ENCODE measurements at places on chromosomes 7 and 10.

- DNase-seq: no peak
These were observed 42.6 kb upstream of the CC2D2B start for GRCh38 chr10:95864906-95865813.

DNA sequence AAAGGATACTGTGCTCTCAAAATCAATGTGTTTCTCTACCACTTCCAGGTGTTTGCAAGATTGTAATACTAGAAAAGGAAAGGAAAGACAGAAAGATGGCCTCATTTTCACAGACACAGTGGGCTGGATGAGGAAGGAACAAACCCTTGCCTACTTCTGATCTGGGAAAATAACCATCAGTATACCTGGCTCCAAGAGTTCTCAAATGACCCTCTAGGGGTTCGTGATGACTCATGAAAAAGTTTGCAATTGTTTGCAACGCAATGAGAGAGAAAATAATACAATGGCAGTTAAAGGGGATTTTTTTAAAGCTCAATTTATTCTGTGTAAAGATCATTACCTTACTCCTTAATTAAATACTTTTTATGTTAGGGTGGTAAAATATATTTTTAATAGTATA, 197.6 kb upstream of the INHBA start:
- DNase-seq: no peak

GRCh38 chr7:139746652-139747051, 31.1 kb downstream of the HIPK2 start:
- no peak for DNase-seq

- no peak for DNase-seq
These were observed 82.6 kb downstream of the ATE1 start for GRCh38 chr10:121845044-121845784.

GRCh38 chr7:82472966-82473365, 29.4 kb upstream of the CACNA2D1 start:
- no peak for DNase-seq

- no peak for DNase-seq
These were observed 212.4 kb upstream of the YAE1 start for GRCh38 chr7:39353615-39354376.

DNA sequence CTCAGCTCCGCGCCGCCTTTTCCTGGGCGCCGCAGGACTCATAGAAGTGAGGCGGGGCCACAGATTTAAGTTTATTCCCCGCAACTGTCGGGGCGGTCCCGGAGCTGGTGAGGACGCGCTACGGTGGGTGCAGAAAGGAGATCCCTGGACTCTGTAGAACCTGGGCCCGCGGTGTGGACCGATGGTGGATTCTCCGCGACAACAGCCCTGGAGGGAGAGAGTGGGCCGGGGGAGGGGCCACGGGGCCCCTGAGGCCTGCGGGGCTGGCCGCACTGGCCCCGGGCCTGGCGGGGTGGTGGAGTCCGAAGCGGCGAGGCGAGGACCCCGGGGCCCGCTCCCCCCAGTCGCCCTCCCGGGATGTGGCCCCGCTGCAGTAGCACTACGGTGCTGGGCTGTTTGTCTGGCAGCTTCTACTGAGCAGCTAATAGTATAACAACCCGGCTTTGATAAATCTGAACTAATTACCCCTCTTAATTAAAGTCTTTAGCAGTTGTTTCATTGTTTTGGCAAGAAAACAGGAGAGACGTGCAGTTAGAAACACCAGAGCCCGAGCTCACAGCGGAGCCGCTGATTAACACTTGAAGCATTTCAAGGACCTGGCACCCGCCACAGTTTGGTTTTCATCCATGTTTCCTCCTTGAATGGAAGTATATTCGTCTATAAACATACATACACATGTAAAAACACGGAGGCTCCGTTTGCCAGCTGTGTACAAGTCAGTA, 4.2 kb downstream of the FEZF1 start:
- DNase-seq: no peak

GRCh38 chr7:11830582-11831155, 1.3 kb downstream of the THSD7A start:
- DNase-seq: no peak

- no peak for DNase-seq
These were observed 62.3 kb downstream of the RAMP3 start for GRCh38 chr7:45219801-45220435.

GRCh38 chr7:40077849-40078248, 56.6 kb downstream of the MPLKIP start:
- DNase-seq: no peak

DNA sequence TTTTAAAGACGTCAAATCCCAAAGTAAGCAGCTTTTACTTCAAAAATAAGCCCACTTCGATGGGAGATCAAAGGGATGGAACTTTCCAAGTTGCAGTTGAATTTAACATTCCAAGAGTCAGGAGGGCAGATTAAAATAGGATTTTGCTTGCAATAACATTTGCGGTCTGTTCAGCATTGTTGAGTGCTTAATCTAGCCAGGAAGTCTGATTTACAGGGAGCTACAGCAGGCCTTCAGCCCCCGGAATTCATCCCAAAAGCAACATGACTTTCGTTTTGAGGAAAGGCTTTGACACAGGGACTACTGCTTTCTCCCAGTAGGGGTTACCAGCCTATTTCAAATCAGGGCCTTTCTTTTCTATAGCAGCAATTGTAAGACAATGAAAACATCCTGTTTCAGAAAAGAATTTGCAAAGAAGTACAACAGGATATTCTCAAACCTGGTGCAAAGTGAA, 279.6 kb upstream of the PITRM1 start:
- no peak for DNase-seq

- DNase-seq: peak; percentile 64
These were observed 50.7 kb downstream of the PPP1R3C start for GRCh38 chr10:91582153-91582554.

- no peak for DNase-seq
These were observed 73.5 kb downstream of the CYTH3 start for GRCh38 chr7:6198689-6199595.

DNA sequence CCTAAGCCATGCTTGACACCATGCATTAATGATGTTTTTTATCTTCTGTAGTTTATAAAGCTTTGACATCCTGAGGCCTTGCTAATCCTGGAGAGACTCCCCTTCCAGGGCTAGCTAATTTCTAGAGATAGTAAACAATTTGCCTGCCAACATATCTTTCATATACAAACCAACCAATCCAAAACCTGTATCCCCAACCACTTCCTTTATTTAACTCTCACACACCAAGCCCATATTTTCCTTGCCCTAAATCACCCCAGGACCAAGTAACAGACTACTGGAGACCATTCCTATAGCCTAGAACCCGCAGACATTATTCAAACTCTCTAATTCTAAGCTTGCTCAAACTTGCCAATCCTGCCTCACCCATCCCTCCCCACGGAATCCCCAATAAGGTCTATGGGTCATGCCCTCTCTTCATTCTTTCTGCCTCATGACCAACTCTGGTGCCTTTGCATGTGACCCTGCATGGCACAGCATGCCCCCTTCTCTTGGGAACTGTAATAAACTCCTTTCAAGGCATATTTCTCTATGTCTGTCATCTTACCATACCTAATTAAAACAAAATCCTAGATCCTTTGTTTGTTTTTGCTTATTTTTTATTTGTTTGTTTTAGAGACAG, 116.6 kb upstream of the CACUL1 start:
- no peak for DNase-seq

GRCh38 chr7:135704698-135705097, 23.3 kb downstream of the SLC13A4 start:
- DNase-seq: no peak

DNA sequence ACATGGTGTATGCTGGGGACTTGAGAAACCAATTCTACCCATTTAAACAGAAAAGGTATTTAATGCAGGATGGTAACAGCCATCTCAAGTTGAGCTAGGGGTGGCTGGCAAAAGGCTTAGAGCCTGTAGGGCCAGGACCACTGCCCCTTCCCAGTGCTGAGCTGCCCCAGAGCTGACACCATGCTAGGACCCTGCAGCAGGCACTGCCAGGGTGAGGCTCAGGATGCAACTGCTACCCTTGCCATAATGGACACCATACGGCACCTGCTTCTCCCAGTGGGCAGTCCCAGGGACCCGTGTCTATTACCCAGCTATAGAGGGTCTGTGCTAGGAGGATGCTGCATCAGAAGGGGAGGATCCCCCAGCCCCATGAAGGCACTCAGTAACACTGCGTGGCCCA, 160.7 kb upstream of the ADCY1 start:
- DNase-seq: no peak

GRCh38 chr10:36725581-36726520, 399.5 kb upstream of the ANKRD30A start:
- peak; percentile 49 for DNase-seq

DNA sequence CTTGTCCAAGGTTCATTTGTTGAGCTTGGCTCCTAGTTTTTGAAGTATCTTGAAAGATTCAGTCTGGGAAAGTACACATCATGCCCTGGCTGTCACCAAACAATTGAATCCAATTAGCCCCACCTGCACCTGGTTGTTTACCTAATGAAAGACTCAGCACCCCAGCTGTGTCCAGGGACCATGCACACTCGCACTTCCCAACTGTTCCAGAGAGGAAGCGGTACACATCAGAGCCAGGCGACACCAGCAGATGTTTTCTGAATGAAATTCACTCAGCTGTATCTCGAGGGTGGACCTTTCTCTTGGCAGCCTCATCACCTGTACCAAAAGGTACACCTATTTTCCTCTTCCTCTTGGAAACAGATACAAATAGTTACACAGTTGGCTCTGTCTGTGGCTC, 216.4 kb upstream of the LRGUK start:
- no peak for DNase-seq

GRCh38 chr7:1585142-1585981, 15.5 kb upstream of the PSMG3 start:
- DNase-seq: no peak

GRCh38 chr10:125130916-125131315, 29.4 kb downstream of the CTBP2 start:
- DNase-seq: no peak

DNA sequence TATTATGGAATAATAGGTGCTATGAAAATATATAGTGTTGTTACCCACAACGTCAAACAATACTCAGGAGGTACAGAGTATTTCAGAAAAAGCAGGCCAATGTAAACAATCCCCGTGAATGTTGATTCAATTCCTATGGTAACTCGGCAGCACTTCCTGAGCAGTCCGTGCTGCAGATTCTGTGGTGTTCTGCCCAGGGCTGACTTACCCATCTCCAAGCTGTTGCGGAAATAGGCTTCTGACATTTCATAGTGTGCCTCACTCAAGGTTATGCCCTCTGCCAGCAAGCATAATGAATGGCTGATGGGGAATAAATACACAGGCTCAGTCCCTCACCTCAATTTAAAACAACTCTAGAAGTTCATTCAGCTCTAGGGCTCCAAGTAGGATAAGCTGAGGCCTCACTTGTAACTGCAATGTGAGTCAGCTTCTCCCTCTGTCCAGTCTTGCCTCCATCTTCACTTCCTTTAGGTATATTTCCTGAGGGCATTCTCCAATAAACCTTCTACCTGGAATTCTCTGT, 177.6 kb downstream of the GNAI1 start:
- no peak for DNase-seq

DNA sequence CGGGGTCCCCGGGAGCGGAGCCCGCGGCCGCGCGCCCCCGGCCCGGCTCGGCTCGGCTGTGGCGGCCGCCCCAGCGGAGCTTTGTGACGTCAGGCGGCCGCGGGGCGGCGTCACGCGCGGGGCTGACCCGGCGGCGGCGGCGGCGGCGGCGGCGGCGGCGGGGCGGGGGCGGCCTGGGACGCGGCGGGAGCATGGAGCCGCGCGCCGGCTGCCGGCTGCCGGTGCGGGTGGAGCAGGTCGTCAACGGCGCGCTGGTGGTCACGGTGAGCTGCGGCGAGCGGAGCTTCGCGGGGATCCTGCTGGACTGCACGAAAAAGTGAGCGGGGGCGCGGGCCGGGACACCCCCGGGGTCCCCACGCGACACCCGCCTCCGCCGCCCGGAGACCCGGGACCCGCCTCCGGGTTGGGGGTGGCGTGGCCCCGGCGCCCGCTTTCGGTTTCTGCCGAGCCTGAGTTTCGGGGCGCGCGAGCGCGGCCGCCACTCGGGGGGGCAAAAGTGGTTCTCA, at the start of gene PWWP2B:
TSS of gene PWWP2B (plus strand) at position 165 of the 506 bp plus-strand sequence. CDS start at position 192, 27 bp downstream.
- DNase-seq: peak; percentile 69

GRCh38 chr7:91397612-91398011, 133.4 kb downstream of the FZD1 start:
- no peak for DNase-seq

DNA sequence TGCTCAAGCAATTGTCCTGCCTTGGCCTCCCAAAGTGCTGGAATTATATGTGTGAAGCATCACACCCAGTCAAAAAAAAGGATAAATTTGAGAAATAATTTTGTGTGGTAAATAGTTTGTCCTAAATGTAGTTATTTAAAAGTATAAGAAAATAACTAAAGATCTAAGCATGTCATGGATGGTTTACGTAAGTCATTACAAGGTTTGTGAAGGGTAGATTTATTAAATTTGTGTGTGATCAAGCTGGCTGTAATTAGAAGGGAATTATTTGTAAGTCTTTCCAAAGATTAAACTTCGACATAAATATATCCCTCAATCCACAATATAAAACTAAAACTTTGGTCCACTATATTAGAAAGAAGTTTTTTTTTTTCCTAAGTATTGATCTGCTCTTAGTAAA, 28.6 kb downstream of the ORC5 start:
- DNase-seq: no peak

DNA sequence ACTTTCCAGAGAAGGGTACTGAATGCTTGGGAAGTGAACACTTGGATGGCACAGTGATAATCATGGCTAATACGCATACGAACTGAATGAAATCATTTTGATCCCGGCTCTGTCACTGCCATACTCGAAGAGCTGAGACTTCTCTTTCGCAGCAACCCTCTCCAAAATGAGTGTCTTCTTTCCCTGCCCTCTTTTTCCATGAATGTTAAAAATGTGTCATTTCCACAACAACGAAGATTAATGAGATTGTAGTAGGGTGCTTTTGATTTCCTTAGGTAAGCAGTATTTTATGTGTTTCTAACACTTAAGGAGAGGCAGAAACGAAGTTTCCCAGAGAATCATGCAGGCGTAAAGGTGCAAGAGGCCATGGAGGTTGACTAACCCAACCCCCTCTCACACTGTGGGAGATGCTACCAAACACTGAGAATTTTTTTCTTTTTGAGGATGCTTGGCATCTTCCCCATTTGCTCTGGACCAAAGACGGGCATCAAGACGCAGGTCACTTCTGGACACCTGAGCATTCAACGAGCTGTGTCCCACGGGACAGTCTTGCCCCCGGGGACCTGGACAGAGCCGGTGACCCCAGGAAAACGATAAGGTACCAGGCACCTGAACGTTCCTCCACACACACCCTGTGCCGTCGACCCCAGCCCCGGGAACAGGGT, 823 bp downstream of the COPG2 start:
- DNase-seq: no peak

- DNase-seq: no peak
These were observed 45.3 kb upstream of the RAPGEF5 start for GRCh38 chr7:22402250-22402649.

GRCh38 chr7:106848851-106849442, 16.1 kb upstream of the PIK3CG start:
- no peak for DNase-seq

Data from psoas muscle (tissue), 8 donors.